ENCODE measurements at places on chromosomes 5 and 9.

DNA sequence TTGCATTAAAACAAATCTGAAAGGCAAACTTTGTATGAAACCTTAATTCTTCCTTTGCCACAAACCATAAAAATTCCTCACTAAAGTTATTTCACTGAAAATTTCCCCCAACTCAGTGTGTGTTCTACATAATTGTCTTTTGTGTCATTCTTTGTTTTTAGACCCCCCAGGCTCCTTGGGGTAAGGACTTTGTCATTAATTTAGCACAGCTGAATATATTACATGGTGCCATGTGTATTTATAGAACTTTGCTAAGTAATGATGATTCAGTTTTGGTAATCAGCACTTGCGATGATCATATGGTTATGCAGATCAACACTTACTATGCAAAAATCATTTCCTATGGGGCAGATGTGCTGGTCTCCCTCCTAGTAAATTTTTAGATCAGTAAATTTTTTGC is 712.1 kb upstream of the MEF2C start:
- no peak for DNase-seq

DNA sequence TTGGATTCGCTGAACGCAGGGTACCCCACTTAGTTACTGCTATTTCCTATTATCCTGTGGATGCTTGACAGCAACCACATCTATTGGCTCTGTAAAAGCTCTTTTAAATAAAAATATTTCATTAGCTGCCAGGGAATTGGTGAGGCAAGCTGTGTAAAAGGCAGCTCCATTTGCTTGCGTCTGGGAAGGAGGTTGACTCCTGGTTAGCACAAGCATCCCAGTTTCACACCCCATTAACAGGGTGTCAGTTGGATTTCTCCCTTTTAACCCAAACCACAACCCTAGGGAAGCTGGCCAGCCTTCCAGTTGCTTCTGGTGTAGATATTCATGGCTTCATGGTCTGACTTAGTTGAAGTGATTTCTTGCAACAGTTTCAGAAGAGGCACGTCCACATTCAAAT is 151.0 kb downstream of the GPBP1 start:
- DNase-seq, result no peak

DNA sequence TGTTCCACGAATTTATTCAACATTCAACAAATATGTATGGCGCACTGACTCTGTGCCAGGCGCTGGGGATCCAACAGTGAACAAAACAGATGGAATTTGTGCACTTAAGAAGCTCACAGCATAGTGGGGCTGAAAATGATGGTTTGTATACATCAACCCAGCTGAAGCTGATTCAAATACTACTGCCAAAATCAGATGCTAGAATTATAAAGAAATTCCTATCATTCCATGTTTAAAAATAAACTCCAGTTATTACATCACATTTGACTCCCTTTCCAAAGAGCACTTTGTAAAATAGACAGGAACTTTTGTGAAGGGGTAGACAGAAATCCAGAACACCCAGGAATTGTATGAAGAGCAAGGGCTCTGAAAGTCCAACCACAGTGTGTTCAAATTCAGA is 54.1 kb downstream of the ZNF608 start:
- DNase-seq, result no peak

GRCh38 chr9:95224376-95225019 is 93.0 kb downstream of the FANCC start:
- DNase-seq, result peak; percentile 13

DNA sequence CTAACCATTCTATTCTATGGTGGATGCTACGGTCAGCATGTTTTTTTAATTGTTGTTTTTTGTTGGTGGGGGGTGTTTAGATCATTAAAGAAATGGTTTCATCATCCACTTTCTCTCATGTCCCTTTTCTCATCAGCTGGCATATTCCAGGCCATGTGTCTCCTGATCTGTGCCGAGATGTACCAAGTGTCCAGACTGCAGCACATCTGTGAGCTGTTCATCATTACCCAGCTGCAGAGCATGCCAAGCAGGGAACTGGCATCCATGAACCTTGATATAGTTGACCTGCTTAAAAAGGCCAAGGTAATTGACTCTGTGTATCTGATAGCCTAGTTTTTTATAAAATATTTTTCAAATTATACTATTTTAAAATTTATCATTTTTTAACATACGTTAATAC is 38.9 kb downstream of the GLRX start:
- no peak for DNase-seq

DNA sequence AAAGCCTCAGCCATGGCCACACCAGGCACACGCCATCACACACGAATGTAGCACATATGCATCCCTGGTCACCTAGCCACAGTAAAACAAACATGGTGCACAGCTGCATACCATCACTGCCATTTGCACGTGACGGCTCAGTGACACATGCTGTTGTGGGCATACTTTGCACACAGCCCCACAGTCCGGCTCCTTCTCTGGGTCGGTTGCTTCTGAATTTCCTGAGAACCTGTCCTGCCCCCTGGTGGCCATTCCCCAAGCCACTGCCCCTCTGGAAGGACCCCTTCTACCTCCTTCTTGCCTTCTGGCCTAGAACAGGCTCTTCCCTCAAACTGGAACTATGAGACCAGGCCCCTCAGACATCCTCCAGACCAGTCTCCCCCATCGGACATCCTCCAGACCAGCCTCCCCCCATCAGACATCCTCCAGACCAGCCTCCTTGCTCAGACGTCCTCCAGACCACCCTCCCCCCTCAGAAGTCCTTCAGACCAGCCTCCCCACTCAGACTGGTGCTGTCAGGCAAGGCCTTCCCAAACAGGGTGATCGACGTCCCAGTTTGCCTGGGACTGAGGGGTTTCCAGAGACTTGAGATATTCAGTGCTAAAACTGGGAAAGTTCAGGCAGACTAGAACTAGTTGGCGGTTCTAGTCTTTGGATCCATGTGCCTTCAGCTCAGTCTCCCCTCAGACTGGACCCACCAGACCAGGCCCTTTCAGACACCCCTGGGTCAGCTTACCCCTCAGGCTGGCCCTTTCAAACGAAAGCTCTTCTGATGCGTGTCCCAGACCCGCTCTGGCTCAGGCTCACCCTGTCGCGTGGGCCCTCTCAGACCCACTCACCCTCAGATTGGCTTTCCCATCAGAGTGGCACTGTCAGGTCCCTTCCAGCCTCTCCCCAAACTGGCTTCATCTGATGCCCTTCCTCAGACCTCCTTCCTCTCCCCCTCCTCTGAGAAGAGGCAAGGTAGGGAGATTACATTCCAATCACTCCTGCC is 24.3 kb upstream of the ENHO start:
- peak; percentile 48 for DNase-seq

- no peak for DNase-seq
Observed at GRCh38 chr5:57931807-57932206, 449.2 kb upstream of the ACTBL2 start.

- no peak for DNase-seq
Observed at GRCh38 chr5:40217553-40217952, 462.2 kb upstream of the PTGER4 start.

- DNase-seq, result peak; percentile 94
Observed at GRCh38 chr5:16736158-16736995, 119.6 kb upstream of the RETREG1 start.

GRCh38 chr9:137281345-137282116 is 4.0 kb downstream of the TOR4A start:
- no peak for DNase-seq

GRCh38 chr5:178331491-178331996 is 98.9 kb upstream of the PHYKPL start:
- DNase-seq, result peak; percentile 16

DNA sequence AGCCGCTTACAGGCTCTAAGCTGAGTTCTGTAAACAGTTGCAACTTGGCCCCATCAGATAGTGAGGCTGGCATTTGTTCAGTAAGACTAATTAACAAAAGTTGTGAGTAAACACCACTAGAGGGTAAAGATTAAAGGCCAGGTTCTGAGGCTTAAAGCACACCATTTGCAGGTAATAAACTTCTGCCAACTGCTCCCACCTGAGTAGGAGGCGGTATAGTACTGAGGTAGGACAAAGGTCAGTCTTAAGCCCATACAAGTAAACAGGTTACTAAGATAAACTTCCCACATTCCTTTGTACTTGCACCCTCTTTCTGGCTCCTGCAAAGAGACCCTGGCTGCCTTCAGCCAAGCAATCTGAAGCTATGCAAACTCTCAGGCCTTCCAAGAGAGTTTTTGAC is 419.6 kb downstream of the DNAH5 start:
- no peak for DNase-seq

- DNase-seq, result peak; percentile 35
Observed at GRCh38 chr5:175460126-175460525, 16.1 kb upstream of the DRD1 start.

DNA sequence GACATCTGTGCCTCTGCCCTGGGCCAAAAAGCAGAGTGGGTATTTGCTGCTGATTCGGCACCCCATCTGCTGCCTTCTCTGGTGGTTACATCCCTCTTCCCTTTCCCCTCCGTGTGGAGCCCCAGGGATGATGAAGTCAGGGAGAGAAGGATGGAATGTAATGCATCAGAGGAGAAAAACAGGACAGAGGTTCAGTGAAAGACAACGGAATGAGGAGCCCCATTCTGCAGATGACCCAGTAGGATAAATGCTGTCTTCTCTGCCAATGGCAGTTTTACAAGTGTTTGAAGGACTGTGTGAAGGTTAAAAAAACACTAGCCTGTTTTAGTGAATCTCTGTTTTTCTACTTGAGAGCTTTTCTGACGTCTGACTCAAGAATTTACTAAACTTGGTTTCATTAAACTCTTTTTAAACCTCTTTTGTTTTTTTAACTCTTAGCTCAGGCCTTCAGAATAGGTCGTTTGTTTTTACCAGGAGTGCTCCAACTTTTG is 86.3 kb downstream of the NLN start:
- no peak for DNase-seq

- peak; percentile 20 for DNase-seq
Observed at GRCh38 chr9:75664597-75664996, 225.9 kb upstream of the PCSK5 start.
